ENCODE measurements at places on chromosomes 1 and 21.

DNA sequence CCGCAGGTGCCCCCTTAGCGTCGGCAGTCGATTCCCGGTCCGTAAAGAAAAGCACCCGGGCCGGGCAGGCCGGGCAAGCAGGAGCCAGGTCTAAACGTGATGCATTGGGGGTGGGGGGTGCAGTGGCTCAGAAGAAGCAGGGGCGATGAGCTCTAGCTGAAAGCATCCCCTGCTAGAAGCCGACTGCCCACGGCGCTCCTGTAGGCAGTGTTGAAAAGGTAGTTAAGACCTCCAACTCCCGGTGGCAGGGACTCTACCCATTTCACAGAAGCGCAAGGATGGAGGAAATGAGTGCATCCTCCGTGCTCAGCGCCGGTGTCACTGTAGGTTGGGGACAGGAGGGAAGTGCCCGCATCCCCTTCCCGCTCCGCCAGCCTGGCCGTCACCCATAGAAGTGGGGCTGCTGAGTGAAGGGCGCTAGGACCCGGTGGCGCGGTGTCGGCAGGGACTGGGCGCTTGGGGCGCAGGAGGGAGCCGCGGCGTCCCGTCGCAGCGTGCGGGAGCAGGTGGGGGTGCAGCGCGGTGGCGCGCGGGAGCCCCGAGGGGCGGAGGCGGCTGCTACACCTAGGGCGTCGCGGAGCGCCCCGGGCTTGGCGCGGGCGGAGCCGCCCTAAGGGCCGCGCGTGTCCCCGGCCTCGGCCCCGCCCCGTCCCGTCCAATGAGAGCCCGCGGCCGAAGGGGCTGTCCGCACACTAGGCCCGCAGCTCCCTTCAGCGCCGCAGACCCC lies at the start of gene WNT2B:
TSS of gene WNT2B (plus strand) at position 688 of the 727 bp plus-strand sequence. CDS start 298 bp downstream, outside the sequence.
- DNase-seq: peak; percentile 34

DNA sequence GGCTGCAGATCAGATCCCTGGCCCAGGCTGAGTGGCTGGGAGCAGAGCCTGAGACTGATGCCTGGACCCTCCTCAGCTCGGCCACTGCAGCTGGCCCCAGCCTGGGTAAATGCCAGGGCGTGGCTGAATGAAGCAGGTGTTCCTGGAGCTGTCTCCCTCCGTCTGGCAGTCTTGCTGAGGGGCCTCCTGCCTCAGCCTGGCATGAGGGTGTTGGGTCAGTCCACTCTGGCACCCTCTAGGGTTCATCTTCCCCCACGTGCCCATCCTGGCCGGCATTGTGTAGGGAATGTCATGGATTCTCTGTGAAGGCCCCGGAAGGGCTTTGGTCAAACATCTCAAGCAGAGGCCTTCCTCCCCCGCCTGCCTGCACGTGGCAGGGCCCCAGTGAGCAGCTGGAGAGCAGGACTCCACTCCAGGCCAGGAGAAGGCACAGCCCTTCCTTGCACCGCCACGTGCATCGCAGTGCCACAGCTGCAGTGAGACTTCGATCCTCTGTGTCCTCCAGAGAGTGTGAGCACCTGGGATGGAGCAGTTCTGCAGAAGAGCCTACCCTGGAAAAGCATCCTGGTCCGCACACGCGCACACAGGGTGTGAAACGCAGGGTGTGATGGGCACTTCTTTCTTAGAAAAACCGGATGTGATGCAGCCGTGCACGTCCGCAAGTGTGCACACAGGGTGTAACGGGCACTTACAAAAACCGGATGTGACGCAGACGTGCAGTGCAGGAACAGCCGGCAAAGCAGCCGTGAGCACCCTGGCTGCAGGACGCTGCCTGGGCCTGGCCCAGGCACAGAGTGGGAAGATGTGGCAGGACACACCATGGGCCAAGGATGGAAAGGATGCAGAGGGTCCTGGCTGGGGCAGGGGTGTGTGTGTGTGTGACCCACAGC lies 4.6 kb upstream of the KRTAP10-4 start:
- DNase-seq: no peak

DNA sequence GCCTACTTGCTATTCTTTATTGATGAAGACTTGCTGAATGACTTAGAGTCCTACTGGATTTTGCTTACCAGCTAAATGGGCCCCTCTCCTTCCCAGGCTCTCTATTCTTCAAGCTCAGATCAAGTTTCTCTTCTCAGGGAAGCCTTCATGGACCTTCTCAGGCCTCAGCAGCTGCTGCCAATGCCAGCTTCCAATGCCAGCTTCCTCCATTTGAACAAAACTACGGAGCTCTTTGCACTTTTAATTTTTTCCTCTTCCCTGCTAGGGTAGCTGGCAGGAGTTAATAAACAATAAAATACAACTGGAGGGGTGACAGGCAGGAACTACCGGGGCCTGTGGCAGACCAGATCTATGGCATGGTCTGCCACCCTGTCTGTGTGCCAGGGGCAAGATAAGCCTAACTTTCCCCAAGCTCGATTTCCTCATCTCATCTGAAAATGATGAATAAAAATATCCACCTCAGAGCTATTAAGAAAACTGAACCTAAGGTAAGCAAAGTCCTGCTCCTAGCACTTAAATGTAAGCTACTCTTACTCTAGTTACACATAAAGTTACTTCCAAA lies 995 bp upstream of the IPO13 start:
- no peak for DNase-seq

DNA sequence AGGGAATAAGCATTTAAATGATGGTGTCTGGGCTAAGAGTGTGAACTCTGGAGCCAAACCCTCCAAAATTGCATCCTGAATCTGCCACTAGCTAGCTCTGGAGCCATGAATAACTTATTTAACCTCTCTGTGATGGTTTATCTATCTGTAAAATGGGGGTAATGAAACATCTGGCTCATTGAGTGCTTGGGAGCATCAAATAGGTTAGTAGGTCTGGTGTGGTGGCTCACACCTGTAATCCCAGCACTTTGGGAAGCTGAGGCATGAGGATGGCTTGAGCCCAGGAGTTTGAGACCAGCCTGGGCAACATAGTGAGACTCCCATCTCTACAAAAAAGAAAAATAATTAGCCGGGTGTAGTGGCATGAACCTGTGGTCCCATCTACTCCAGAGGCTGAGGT lies 42.8 kb downstream of the KIF1B start:
- DNase-seq: no peak

- DNase-seq: no peak
These were observed 12.0 kb downstream of the PRDX6 start for GRCh38 chr1:173489149-173489600.

DNA sequence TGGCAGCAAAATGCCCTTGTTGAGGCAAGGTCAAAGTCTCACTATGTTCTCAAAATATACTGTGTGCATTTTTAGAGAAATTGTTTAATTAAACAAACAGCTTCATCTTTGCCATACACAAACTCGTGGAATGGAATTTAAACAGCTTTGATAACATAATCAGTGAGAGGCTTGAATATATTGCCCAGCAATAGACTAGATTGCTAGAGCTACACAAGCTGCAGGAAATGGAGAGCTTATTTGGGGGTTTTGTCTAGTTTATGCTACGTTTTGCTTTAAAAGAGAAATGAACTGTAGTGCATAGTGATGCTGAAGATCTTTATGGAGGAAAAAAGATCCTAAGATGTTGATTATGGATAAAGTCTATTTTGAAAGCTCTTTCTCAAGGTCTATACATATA lies 166.8 kb upstream of the HMCN1 start:
- DNase-seq: no peak

DNA sequence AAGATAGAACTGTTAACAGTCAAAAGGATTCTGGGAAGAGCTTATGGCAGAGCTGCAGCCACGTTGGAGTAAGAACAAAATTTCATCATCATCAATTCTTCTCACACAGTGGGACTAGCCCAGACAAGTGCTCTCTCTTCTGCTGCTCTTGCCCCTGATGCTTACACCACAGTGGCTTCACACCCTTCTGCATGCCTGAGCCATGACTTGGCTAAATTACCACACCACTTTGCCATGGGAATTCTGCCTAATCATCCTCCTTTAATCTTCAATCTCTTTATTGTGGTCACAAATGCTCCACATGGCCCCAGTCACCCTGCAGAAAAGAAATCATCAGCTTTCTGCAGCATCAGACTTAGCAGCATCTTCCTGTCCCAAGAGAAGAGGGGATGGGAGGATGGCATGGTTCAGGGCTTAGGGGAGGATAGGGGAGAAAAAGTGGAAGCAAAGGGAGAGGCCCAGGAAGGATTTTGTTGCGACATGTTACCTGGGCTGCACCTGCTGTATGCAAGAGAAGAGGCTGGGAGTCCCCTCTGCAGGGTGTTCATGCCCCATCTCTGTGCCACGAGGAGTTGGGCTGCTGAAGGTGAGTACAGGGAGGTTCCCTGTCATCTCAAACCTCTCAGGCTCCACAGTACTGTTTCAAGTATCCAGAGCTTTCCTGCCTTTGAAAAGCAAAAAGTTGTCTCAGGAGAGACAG lies 9.0 kb upstream of the RPTN start:
- no peak for DNase-seq

DNA sequence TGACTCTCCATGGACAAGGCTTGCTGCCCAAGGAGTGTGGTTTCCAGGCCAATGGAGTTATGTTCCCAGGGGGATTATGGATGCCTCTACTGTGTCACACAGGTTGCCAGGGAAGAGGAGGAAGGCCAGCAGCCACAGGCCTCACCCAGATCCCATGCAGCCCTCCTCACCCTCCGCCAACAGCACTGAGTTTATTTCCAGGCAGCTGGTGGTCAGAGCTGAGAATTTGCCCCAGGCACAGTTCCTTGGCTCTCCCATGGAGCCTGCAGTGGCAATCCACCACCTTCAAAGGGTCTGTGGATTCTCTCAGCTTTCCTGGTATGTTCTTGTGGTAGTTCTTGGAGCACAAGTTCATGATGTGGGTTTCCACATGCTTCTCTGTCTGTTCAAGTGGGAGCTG lies 79.2 kb downstream of the NTNG1 start:
- DNase-seq: no peak

DNA sequence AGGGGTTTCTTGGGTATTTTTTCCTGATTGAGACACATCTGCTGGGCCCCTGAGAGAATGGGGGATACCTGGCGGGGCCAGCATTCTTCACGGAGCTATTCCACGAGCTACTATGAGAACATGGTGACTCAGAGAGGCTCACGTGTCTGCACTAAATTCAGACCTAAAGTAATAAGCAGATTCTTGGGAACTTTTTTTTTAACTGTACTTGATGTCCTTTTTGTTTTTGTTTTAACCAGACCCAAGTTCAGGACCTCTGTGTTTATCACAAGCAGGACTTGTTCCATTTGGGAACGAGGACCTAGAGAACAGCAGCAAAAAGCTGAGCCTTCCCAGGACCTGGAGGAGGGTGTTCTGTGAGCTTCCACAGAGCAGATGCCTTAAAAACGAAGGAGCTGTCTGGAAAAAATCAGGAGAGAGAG lies 44.0 kb downstream of the EVA1C start:
- no peak for DNase-seq

GRCh38 chr1:165376041-165376810 lies 19.7 kb upstream of the LMX1A start:
- no peak for DNase-seq

DNA sequence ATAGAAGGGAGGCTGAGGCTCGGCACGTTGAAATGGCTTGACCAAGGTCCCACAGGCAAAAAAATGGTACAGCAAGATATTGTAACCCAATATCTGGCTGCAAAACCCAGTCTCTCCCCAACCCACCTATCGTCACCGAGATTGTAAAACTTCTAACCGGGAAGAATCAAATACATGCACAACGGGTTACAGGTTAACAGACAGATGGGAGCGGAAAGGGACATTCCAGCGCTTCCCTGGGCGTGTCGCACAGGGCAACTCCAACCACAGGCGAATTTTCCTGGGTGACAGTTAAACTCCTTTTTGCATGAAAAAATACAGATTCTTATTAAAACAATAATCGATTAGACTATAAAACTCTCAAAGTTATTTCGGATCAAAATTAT lies 31.8 kb upstream of the JUN start:
- no peak for DNase-seq

GRCh38 chr21:15978215-15978738 lies 248.5 kb downstream of the USP25 start:
- no peak for DNase-seq

GRCh38 chr1:75273110-75273509 lies 138.9 kb downstream of the LHX8 start:
- DNase-seq: no peak

DNA sequence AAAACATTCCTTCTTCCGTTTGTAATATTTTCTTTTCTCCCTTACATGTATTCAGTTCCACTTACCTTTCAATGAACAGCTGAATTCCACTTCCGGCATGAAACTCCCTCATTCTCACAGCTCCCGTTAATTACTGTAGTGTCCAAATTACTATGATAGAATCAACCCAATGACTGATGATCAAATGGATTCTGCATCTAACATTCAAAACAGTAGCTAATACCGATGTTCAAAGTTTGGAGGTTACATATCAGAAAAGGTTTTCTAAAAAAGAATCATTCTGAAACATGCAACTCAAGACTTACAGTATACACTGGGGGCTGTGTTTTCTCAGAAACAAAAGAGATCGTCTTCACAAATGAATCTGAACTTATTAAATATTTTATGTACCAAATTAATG lies 77.2 kb downstream of the PTPRC start:
- no peak for DNase-seq

- no peak for DNase-seq
These were observed 81.6 kb upstream of the KCNE2 start for GRCh38 chr21:34282223-34282622.

- DNase-seq: no peak
These were observed 145.7 kb upstream of the HMGB4 start for GRCh38 chr1:33718186-33718585.

- no peak for DNase-seq
These were observed 509.7 kb downstream of the AJAP1 start for GRCh38 chr1:5164158-5164557.

DNA sequence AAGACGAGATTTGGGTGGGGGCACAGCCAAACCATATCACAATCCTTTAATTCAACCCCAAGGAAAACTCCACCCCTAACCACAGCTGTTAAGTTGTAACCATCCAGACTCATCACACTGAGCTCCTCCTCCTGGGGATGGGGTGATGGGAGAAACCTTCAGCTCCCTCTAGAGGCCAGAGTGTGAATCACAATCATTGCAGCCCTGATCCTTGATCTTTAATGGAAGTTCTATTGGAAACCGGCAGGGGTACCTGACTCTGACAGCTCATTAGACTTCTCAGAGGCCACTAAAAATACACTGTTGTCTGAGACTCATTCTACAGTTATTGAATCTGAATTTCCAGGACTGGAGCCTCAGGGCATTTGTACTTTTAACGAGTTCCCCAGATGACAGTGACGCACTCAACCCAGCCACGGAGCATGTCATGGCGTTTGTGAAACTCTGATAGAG lies 127.2 kb downstream of the IGSF21 start:
- no peak for DNase-seq

GRCh38 chr1:6177681-6178380 lies 2.3 kb downstream of the CHD5 start:
- no peak for DNase-seq

GRCh38 chr1:147266381-147266780 lies 23.9 kb downstream of the CHD1L start:
- DNase-seq: no peak

Measured in activated CD4-positive, alpha-beta T cell treated with anti-CD3 and anti-CD28 coated beads for 1 hour (primary cell).